ENCODE measurements at places on chromosomes 4 and X. TPM values are rescaled to one million over a fixed set of nuclear protein-coding genes. Genes with fewer than 3 reads are reported as not detected.
A peak's percentile ranks its signal among the peaks of the same experiment; 100 is the strongest.

- no peak for DNase-seq
Observed at GRCh38 chr4:138686106-138686835, 329.3 kb upstream of the NOCT start.

DNA sequence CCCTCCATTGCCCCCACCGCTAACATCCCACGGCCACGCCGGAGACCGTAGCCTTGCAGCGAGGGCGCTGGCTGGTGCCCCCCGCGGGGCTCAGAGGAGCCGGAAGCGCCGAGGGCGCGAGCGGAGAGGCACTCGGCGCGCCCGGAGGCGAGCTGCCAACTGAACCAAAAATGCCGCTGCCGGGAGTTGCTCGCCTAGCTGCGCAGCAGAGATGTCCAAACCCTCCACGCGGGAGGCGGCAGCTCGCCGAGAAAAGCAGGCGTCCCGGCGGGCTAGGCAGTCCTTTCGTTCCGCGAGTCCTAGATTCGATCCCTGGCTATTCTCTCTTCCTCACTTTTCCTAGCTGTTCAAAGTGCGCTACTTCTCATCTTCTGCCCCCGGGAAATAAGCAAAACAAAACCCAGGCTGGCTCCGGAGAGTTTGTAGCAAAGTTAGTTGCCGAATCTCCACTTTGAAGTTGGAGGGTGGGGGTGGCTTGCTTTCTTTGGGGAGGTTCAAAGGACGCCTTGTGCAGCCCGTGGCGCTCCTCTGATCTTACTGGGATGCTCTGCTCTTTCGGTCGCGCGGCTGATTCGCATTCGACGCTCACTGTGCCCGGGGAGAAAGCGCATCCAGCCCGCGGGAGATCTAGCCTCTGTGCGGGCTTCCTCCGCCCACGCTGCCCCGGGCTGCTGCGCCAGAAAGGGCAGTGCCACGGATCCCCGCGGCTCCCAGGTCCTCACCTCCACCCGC lies 723 bp downstream of the NKX6-1 start:
- DNase-seq, result no peak

GRCh38 chr4:1809754-1810502 lies 16.8 kb downstream of the FGFR3 start:
- DNase-seq, result peak; percentile 79

DNA sequence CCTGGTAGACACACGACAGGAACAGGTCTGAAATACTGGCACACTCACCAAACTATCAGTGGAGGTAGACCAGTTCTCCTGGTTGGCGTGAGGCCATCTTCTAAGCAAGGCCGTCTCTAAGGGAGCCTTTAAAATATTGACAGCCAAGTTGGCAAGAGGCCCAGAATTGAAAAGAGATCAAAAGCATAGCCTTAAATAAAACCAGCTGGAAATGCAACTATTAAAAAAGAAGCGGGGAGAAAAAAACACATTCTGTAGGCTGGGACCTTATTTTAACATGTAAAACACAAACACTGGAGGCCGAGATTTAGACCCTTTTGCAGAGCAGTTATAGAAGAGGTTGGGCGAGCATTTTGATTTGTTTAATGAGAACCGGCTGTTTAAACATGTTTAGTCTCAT lies 233.0 kb upstream of the CLNK start:
- no peak for DNase-seq

- no peak for DNase-seq
Observed at GRCh38 chrX:151763711-151764110, 29.2 kb downstream of the CNGA2 start.

DNA sequence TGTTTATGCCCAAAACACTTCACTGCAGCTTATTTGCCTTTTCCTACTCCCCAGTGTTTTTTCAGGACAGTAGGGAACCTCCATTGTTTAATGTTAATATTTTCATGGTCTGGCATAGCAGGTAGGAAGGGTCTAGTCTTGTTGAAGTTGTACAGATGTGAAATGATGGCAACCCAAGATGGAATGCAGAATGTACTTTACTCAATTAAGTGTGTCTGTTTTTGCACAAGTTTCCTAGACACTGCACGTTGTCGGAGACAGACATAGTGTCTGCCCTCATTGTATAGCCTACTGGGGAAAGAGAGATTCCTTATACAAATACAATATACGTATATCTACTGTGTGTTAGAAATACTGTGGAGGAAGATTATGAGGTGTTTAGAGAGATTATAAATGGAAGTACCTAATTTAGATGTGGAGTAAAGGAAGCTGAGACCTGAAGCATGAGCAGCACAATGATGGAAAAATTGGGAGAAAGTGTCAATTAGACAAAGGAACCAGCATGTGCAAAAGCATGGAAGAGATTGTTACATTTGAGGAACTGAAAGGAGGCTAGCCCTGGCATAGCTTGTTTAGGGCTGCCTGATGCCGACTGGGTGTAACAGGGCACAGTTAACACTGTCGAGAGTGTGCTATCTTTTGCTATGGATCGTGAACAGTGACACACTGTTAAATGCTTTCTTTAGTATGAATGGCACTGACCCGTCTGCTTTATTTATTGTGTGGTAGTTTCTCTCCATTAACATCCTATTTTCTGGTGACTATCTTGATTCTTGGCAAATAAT lies 18.4 kb downstream of the CPEB2 start:
- DNase-seq, result no peak

DNA sequence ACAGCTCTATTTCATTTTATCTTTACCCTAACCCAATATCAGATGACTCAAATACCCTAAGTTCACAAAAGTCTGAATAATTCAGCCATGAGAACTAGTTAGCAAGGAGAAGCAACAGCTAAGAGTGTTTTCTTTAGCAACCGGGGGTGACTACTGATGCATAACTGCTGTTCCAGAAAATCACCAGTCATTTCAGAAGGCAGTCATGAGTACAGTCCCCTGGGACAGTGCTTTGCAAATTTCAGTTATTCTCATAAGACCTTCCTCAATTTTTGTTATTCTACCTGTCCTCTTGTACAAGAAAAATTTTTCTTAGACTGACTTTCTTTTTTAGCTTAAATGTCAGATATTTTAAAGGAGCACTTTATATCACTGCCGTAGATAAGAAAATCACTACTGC lies 16.4 kb downstream of the BANK1 start:
- no peak for DNase-seq

DNA sequence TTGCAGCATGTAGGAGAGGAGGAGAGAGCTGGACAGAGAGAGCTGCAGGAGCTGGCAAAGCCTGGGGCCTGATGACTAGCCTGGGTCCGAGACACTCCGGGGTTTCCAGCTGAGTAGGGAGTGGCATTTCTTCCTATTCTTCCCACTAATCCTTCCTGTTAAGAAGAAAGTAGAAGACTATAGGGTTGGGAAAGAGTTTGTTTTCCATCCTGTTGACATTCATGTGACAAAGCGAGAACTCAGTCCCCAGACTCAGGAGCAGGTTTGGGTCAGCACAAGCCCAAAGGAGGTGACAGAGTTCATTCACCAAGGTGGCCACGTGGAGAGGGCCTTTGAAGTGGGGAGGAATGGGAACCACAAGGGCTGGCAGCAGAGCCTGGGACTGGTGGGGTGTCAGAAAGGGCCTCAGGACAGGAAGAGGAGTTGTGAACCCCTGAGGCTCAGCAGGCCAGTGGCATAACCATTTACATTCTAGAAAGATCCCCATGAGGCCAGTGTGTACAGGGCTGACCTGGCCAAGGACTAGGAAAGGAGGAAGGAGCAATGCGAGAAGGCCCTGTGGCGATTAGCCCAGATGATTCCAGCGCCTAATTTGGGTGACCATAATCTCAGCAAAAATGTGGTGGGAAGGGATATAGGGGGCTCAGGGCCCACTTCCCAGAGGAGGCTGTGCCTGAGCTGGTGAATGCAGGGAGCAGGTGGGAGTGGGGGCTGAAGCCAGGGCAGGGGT lies 3.3 kb upstream of the HAUS3 start:
- DNase-seq, result no peak

- no peak for DNase-seq
Observed at GRCh38 chr4:41963105-41963504, 18.5 kb upstream of the DCAF4L1 start.

GRCh38 chr4:47913861-47914219 lies 543 bp downstream of the NFXL1 start:
- peak; percentile 34 for DNase-seq

- no peak for DNase-seq
Observed at GRCh38 chr4:184417802-184418511, 56.4 kb downstream of the IRF2 start.

DNA sequence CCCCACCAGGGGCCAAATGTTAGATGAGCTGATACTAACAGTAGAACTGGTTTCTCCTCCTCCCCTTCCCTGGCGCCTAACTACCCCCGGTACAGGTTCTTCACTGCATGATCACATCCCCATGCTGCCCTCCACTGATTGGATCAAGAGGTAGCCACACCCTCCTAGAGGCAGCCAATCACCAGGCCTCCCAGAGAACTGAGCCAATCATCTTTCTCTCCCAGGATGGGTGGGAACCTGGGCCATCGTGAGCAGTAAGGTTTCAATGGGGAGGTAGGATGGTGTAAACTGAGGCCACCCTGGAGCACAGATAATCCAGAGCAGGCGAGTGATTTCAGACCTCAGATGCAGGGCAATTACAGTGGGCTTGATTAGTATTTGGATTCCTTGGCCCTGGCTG lies 64.2 kb downstream of the PPP2R2C start:
- DNase-seq, result no peak

DNA sequence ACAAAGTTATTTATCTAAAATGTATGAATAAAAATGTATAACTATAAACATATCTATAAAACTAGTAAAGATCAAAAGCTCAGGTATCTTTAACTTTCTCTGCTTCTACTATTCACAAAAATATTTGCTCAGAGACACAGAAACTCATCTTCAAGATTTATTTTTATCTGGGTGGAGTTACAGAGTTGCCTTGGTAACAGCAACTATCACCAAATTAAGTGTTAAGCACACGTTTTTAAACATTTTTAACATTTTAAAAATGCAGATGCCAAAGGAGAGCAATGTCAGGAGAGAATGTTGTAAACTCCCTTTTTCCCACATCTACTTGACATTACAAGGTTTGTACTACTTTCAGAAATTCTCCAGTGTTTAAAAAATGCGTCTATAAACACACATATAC lies 71.4 kb downstream of the SNCA start:
- no peak for DNase-seq

GRCh38 chr4:24468071-24468470 lies 116.3 kb downstream of the DHX15 start:
- no peak for DNase-seq

- DNase-seq, result no peak
Observed at GRCh38 chr4:13498469-13498868, 14.3 kb upstream of the RAB28 start.

DNA sequence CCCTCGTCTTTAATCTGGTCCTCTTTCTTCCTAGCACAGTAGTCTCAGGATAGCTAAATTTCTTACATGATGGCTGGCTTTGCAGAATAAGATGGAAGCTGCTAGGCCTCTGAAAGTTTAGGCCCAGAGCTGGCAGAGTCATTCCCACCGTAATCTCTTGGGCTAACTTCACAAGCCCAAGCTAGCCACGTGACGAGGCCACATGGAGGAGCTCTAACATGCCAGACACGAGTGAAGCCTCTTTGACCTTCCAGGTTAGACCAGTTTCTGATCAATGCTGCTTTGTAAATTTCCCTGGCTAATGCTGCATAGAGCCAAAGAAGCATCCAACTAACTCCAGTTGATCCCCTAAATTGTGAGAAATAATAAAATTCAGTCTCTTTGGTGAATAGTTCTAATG lies 9.5 kb upstream of the CENPE start:
- no peak for DNase-seq

GRCh38 chr4:15500701-15501100 lies 31.0 kb downstream of the CC2D2A start:
- no peak for DNase-seq

- no peak for DNase-seq
Observed at GRCh38 chr4:43253541-43253940, 361.0 kb downstream of the GRXCR1 start.

DNA sequence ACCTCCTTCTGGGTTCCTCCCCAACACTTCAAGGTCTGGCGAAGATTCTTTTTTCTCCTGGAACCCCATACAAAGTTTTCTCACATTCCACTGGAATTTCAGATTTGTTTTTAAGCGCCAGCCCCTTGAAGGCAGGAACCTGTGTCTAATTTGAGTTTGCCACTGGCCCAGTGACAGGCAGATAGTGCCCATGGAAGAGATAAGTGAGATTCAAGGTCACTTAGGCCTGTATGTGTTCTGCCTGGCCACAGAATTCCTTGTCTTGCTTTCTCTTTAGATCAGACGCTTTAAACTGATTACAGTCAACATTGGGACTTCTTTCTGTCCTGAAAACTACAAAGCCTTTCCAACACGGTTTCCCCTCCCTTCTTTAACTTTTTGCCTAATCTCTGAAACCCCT lies 11.2 kb downstream of the ATOH1 start:
- DNase-seq, result no peak

- DNase-seq, result no peak
Observed at GRCh38 chr4:177860171-177860570, 417.9 kb upstream of the AGA start.

- no peak for DNase-seq
Observed at GRCh38 chrX:72146527-72146926, 14.8 kb upstream of the RTL5 start.

- no peak for DNase-seq
Observed at GRCh38 chr4:27894951-27895350, 1034.3 kb downstream of the STIM2 start.

DNA sequence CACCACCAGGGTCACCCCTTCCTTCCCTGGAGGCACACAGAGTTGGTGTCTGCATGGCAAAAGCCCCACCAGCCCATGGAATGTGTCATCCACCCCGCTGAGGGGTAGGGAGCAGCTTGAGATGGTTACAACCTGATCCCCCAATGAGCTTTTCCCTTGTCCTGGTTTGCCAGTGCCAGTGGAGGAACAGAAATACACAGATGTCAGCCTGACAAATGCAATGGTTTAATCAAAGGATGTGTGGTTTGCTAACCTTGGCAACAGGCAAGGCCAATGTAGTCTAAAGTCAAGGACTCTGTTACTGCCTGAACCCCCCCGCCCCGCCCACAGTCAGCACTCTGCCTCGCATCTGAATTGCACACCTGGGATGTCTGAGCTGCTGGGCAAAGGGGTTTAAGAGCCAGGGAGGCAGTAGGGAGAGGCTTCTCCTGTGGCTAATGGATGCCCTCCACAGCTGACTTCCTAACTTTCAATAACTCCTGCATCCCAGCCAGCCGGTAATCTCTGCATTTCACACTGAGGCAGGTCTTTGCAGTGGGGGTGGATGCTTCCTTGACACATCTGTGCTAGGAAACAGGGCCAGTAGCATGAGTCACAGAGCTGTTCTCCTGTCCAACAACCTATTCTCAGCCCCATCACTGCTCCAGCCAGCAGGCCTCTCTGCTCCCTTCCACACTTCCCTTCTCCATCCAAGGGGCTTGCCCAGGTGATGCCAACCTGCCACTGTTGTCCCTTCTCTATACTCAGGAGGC lies 137.5 kb downstream of the AMMECR1 start:
- no peak for DNase-seq

GRCh38 chrX:70508296-70508911 lies 63.8 kb downstream of the DLG3 start:
- peak; percentile 13 for DNase-seq

GRCh38 chrX:139199933-139200332 lies 330.6 kb upstream of the F9 start:
- DNase-seq, result no peak

Gene PHKA1
- total RNA-seq, result 9.7 TPM

Gene RPA4
- not detected for total RNA-seq

Gene C4orf36
- not detected for total RNA-seq

Gene HOPX
- 16.5 TPM for total RNA-seq

Gene GK
- 30.4 TPM for total RNA-seq

Gene MXRA5
- not detected for total RNA-seq

Gene KIT
- 0.28 TPM for total RNA-seq

Gene USP17L24
- total RNA-seq, result not detected

Gene SPANXD
- total RNA-seq, result not detected

Gene RNF128
- not detected for total RNA-seq

Gene HEPH
- not detected for total RNA-seq

Gene ENPEP
- total RNA-seq, result not detected

Gene GAGE1
- not detected for total RNA-seq

Gene CENPE
- 36.8 TPM for total RNA-seq

Gene RGN
- not detected for total RNA-seq

All from activated naive CD8-positive, alpha-beta T cell treated with anti-CD3 and anti-CD28 coated beads for 36 hours (primary cell).